ENCODE measurements at places on chromosomes 5 and 9.

- no peak for DNase-seq
Observed at GRCh38 chr5:134551901-134552300, 26.4 kb downstream of the JADE2 start.

DNA sequence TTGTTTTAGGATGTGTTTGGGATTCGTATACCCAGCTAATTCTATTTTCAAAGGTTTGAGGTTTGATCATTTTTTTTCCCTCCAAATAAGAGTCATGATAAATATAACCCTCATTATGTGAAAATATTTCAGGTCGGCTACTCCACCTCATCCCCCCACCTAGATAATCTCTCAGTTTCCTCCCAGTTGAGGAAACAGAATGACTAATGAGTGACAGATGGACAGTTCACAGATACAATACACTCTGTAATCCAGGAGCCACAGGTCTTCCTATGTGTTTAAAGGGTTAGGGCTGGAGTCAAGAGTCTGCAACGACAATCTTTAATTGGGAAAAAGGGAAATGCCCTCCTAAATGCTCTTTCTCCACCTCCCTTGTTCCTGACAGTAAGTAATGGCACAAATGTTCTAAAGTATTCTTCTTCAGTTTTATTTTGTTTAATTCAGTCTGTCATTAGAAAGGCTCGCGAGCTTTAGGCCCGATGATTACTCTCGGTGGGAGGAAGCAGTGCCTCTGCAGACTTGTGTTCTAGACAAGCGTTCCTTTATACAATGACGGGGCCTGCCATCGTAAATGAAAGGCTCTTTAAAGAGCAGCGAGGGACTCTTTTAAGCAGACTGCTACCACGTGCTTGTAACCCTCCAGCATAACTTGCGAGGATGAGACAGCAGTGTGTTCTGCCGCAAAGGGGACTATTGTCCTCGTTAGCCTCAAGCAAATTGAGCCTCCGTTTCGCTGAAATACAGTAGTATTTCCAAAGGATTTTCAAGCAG, 69.0 kb downstream of the MEF2C start:
- DNase-seq, result no peak

GRCh38 chr9:12716823-12717600, 23.8 kb downstream of the TYRP1 start:
- DNase-seq, result no peak

DNA sequence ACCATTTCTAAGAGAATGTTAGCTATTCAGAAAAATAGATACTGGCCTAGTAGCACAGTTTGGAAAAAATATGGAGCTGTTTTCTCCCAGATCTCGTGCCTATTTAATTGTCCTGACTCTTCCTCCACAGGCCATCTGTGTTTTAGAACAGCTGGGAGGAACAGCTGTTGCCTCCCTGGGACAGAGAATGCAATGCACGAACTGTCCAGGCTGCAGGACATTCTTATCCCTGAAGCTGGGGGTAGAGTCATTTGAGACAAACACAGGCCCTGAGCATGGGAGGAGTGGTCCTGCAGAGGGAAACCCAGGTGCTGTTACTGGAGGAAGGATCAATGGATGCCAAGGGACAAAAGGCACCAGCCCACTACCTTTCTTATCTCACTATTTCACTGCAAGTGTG, 20.9 kb upstream of the SPARC start:
- DNase-seq, result no peak

DNA sequence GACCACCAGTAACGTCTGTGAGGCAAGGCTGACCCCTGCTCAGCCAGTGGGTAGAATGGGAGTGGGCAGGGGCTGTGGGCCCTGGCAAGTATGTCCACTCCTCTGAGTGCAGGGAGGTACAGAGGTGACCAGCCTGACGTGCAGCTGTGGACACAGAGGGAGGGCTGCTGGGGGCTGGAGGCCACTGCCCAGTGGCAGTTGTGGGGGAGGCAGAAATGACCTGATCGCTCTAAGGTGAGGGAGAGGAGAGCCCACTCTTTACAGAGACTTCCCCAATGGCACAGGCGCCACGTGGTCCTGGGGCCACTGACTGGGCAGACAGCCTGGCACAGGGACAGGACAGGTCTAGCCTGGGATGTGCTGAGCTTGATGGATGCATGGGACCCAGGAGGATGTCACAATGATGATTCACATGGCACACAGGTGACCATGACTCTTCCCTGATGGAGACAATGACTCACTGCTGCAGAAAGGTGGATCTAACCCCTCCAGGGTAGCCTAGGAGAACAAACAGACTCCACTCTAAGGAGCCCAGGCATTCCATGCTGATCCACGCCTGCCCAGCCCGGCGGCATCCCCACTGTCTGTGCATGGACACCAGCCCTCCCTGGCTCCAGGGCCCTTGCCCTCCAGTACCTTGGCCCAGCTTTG, 7.7 kb downstream of the LPCAT1 start:
- no peak for DNase-seq

GRCh38 chr9:114887963-114888362, 42.4 kb downstream of the TNFSF8 start:
- DNase-seq, result no peak

GRCh38 chr5:159286420-159287035, 23.4 kb downstream of the UBLCP1 start:
- DNase-seq, result no peak

DNA sequence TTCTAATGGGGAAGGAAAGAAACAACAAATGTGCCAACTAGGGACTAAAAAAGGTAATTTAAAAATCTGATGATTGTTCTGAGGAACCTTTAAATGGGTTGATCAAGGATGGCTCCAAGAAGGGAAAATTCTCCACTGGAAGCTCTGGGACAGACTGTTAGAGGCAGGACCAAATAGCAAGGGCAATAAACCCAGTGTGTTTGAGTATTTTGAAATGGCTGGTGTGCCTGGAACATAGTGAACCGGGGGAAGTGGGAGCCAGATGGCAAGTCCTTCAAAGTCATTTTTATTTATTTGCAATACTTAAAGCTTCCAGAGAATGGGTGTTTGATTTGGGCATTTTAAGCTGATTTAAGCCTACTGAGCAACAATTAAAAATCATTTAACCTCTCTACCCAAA, 587.7 kb upstream of the MEF2C start:
- DNase-seq, result no peak

DNA sequence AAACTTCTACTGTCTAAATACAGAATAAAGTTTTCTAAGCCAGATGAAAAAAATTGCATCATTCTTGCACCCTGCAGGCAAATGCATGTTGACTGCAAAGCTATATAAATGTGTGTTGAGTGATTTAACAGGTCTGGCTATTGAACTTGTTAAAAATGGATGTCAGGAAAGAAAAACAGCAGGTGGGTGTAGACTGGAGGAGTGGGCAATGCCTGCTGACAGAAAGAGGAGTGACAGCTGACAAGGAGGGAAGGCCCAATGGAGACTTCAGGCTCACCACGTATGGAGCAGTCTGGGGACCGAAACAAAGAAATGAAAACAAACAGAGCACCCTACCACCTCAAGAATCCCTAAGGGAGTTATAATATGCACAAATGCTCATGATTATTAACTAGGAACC, 127.8 kb downstream of the GRIA1 start:
- DNase-seq, result no peak

DNA sequence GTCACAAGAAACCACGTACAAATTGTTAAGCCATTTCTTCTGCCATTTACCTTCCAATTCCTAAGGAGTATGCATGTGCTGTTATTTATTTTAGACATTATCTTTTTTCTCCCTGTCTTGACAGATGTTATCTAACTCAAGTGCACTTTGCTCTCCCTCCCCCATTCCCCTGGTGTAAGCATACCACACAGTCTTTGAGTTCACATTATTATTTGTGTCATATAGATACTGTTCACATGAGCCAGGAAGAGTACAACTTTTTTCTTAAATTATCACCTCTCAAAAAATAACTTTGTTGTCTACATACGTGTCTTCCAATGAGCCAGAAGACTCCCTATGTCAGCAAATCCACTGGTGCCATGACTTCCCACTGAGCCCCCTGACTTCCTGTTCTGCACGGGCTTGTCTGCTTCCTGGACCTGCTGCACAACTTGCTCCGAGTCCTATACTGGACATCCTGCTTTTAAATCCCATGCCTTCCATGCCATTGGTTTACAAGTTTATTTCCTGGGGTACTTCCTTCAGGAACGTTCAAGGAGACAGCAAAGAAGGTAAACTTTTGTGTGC, 19.9 kb upstream of the FAM120A start:
- DNase-seq, result no peak

DNA sequence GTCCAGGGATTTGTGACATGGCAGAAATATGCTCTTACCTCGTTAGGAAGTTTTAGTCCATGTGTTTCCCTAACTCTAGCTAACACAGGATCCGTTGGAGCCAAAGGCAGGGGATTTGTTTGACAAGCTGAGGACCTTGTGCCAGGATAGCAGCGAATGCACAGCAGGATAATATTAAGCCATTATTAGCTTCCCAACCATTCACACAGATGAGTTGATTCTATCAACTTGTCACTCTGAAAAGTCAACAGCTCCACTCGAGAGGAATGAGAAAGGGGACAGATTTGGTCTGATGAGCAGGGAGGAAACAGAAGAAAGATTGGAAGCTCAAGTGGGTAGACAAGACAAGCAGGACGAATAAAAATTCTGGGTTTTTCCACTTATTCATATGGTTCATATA, 106.2 kb downstream of the FSTL4 start:
- no peak for DNase-seq

- no peak for DNase-seq
Observed at GRCh38 chr5:1564182-1564748, 40.5 kb upstream of the LPCAT1 start.

GRCh38 chr9:35829764-35830096, 702 bp downstream of the TMEM8B start:
- DNase-seq, result no peak

DNA sequence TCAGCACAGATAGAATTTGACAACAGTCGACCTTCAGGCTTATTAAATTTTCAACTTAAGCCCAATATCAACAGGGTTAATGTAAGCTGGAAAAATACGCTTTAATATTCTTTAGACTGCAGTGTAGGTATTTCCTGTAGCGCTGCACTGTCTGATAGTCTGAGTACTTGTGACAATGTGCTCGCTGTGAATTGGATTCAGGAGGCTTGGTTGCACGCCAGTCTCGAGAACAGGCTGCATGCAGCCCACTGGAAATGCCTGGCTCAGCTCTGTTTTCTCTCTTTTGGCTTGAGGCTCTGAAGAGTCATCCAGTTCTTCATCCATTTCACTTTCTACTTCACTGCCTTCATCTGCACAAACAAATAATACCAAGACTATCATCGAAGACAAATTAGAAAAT, 300.9 kb downstream of the RFX3 start:
- DNase-seq, result no peak

- no peak for DNase-seq
Observed at GRCh38 chr5:133083901-133084300, 32.1 kb downstream of the HSPA4 start.

DNA sequence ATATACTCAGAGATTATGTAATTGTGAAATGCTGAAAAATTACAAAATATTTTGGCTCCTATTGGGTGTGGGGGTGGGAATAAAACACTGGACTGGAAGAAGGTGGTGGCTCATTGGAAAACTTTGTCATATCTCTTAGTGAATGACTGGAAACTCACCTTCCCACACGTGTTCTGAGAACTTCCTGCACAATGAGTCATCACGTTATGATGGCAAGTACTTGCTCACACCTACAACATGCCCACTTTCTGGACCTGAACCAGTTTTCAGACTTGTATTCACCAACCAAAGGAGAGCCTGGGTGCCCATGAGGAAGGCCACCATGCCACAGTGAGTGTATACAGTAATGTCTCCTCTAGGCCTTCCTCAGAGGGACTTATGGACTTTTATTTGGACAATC, 294.8 kb downstream of the ASTN2 start:
- no peak for DNase-seq

- DNase-seq, result no peak
Observed at GRCh38 chr5:101637599-101637998, 658.5 kb downstream of the SLCO4C1 start.

- no peak for DNase-seq
Observed at GRCh38 chr9:87276327-87276841, 221.3 kb upstream of the DAPK1 start.

GRCh38 chr5:61625681-61626621, 293.9 kb downstream of the ZSWIM6 start:
- DNase-seq, result peak; percentile 29

DNA sequence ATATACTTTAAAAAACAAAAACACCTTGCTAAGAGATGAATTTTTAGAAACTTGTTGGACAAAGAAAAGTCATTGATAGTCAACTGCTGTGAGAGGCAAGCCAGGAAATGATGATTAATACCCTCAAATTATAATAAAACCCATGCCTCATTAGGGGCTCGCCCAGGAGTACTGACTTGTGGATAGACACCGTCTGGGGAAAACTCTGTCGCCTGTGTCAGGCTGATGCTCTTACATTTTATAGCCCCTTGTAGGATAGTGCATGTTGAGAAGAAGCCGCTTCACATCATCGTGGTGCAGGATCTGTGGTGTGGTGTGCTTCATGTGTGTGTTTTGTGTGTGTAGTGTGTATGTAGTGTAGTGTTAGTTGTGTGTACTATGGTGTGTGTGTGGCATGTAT, 39.1 kb downstream of the SYK start:
- DNase-seq, result no peak

DNA sequence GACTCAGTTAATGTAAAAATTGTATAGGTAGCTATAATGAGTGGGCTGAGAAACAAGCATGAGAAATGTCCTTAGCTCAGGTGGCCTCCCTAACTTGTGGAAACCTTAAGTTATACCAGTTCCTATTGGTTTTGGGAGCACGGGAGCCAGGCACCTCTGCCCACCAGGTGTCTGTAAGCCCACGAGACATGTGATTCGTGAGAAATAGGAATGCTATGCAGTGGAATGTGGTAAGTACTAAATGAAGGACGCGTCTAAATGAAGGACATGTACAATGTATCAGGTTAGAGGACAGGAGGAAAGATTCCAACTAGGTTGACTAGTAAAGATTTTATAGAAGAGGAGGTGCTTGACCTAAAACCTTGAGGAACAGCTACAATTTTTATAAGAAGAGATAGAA, 46.0 kb upstream of the F2RL2 start:
- DNase-seq, result no peak

DNA sequence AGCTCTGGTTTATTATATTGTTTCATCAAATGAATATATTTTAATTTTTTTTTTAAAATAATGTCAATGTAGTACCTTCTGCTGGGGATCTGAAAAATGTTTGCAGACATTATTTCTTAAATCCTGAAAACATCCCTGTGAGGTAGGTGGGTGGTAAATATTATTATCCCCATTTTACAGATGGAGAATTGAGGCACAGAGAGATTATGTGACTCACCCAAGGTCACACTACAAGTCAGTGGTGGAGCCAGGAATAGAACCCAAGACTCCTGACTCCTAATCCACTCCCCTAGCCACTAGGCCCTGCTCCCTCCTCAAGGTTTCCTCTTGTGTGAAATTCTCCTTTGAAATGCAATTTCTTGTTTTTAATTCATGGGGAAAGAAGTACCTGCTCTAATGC, 171.4 kb downstream of the NIPBL start:
- no peak for DNase-seq

- DNase-seq, result no peak
Observed at GRCh38 chr5:122880749-122881148, 35.3 kb downstream of the SNX24 start.

DNA sequence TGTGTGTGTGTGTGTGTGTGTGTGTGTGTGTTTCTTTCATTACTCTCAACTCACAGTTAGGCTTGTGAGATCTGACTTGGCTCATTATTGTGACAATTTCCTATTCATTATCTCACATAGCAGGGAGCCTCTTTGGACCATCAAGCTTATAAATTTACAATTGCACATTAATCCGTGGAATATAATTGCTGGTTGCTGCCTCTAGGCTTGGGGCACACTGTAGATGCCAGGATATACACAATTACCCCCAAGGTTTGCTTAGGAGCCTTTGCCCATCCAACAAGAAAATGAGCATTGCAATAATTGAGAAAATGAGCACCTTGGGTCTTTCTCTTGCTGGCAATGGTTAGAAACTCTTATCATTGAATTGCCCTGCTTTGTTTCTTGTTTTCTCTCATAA, 161.6 kb upstream of the DMRTA1 start:
- no peak for DNase-seq
